ENCODE measurements at places on chromosomes 3 and 15.

GRCh38 chr3:32643816-32644215 lies 41.2 kb upstream of the CNOT10 start:
- DNase-seq: no peak

DNA sequence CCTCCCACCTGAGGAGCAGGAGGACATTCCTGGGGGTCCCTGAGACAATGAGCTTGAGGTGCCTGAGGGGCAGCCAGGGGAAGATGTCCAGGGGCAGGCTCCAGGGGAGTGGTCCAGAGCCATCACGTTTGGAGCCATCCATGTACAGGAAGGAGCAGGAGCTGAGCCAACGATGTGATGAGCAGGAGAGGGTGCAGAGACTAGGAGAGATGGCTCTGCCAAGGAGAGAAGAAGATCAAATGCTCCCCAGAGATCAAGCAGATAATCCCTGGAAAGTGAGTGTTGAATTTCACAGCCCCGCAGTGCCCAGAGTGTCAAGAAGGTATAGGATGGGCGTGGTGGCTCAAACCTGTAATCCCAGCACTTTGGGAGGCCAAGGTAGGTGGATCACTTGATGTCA lies 97.8 kb upstream of the HERC1 start:
- no peak for DNase-seq

DNA sequence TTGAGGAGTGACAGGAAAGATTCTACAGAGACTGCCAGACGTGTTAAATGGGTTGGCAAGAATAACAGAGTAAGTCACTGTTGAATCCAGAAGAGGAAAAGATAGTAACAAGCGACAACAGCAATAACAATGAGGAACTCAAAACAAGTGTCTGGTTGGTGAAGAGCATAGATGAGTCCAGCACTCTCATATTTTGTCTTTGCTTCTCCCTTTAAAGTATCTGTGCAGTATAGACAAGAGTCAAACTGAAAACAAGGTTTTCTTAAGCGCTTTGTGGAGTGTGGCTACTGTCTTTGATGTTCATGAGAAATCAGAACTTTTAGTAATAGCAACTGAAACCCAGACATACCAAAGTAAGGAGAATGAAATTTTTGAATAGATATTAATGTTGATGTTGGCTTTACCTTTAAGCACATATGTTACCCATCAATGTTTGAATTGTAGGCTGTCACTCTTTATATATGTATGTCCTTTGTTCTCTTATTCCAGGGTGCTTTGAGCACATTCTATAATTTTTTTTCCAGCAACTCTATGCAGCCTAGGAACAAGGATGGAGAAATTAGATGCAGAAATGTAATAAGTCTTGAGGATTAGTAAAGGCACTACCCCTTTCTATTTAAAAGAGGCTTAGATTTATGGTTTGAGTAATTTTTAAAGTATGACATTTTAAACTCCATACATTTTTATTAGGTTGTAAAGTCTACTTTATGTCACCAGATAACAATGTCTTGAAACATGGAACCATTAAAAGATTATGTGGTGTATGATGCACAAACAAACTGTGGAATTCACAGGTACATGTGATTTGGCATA lies 185.5 kb downstream of the NFKBIZ start:
- DNase-seq: no peak

GRCh38 chr3:141643796-141644195 lies 94.3 kb upstream of the RNF7 start:
- DNase-seq: no peak

DNA sequence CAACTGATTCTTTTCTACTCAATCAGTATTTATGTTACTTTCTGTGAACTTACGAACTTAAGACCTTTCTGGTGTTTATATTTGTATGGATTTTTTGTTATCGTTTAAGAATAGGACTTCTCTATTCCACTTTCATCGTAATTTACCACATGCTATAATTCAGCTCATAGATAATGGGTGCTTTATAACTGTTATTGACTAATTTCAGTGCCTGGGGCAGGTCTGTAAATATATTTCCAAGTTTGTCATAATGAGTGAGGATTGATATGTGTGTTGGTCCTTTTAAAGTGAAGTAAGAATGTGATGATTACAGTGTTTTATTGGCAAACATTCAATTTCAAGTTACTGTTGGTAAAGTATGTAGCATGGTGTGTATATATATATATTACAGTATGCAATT lies 1.8 kb upstream of the NAALADL2 start:
- DNase-seq: no peak

DNA sequence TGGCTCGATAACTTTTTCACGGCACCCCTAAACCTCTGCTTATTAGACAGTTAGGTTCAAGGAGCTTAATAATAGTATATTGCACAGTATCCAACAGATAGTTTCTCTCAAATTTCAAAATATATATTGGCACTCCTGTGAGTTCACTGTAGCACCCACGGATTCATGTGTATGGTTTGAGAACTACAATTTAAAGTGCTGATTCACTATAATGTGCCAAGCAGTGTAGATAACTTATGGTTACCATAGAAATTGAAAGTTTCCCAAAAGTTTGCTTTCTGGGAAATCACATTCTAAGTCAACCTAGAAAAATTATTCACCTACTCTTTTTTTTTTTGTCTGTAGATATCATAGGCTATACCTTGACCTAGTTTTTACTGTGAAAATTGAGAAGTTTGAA lies 86.6 kb downstream of the GAP43 start:
- DNase-seq: no peak

DNA sequence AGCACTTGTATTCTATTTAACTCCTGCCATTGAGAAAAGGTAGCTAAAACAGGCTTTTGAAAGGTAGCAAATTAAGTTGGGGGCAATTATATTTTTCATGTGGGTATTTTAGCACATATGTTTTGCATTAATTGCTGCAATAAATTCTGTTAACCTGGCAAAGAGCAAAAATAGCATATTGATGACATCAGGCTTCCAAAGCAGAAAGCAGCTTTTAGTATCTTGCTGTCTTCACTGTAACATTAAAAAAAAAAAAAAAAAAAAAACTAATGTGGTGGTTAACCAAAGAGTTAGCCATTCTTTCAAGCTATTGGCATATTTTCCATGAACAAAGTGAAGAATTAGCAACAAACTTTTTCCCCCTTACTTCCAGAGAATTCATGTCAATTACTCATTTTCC lies 9.1 kb downstream of the EPHA3 start:
- DNase-seq: no peak

GRCh38 chr3:60935709-60936108 lies 315.5 kb downstream of the FHIT start:
- DNase-seq: no peak

- DNase-seq: no peak
Observed at GRCh38 chr15:94105760-94106159, 125.6 kb upstream of the MCTP2 start.

GRCh38 chr15:29270169-29270955 lies 740 bp upstream of the NSMCE3 start:
- DNase-seq: peak; percentile 76

GRCh38 chr15:60526127-60526616 lies 47.2 kb upstream of the ICE2 start:
- DNase-seq: no peak

DNA sequence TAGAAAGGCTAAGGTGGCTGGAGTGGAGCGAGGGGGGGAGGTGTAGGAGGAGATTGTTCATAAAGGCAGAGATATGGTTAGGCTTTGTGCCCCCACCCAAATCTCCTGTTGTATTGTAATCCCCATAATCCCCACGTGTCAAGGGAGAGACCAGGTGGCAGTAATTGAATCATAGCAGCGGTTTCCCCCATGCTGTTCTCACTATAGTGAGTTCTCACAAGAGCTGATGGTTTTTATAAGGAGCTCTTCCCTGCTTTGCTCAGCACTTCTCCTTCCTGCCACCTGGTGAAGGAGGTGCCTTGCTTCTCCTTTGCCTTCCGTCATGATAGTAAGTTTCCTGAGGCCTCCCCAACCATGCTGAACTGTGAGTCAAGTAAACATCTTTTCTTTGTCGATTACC lies 64.7 kb upstream of the CFAP161 start:
- no peak for DNase-seq

DNA sequence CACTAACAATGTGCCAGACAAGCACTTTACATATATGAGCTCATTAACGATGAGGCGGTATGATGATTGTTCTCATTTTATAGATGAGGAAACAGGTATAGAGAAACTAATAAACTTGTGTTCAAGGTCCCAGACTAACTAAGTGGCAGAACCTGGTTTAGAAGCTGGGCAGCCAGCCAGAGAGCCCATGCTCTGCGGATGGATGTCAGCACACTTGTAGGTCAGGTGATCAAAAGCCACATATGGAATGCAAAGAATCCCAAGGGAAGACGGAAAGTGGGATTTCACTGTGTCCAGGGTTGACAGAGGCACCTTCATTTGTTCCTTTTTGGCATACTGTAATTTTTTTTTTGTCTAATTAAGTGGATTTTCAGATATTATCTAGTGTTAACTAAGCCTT lies 103.7 kb downstream of the EFL1 start:
- DNase-seq: no peak

DNA sequence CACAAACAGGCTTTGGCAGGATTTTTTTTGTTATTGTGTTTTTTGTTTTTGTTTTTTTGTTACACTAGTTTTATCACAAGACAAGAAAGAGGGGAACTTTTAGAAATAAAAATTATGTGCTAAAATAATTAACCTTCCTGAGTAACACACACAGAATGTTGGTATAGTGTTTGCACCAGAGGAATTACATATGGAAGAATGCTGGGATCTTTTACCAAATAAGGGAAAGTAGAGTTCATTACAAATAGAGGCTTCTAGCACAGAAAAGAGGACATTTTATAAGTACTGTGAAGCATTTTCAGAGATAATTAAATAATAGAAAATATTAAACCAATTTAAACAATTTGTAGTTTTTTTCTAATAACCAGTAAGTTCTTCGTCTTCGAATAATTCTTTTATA lies 116.0 kb downstream of the IGF1R start:
- no peak for DNase-seq

- no peak for DNase-seq
Observed at GRCh38 chr3:135083756-135084155, 288.7 kb downstream of the EPHB1 start.

DNA sequence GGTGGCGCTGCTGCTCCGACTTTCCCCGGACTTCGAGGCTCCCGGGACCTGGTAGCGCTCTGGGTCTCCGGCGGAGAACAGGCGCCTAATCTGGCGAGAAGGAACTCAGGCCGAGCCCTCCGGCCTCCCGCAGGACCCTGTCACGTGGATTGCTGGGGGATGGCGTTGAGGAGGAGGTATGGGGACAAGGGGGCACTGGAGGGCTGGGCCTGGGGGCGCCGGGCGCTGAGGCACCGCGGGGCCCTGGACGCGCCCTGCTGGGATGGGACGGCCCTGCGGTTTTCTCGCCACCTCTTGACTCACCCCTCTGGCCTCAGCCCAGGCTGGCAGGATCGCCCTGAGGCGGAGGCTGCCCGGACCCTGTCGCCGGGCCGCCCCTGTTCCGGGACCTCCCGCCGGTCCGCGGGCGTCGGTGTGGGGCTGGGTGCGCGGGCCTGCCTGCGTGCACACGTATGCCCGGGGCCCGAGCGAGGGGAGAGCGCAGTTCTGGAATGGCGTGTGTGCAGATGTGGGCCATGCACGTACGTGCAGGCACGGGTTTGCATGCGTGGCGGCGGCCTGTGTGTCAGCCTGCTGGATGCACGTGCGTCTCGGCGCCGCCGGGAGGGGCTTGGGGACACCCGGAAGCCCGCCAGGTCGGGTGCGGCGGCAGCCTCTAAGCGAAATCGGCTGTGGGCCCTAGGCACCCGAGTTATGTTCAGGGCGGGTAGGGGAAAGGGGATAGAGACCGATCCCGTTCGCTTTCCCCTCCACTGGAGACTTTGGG lies 752 bp downstream of the C15orf39 start:
- peak; percentile 91 for DNase-seq

DNA sequence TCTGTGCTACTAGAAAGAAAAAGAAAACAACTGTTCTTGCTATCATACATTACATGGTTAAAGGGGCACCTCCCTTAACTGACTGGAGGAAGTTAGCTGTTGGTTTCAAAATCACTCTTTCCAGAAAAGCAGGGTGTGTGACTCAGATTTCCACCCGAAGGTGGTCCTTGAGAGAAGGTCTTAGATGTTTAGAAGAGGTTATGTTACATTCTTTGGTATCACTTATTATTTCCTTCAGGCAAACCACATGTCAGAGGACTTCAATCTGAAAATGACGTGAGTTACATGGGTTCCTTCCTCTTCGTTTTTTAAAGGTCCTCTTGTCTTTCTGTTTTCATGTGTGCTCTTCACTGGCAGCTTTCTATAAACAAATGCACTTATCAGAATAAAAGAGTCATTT lies 307.9 kb upstream of the CBLB start:
- DNase-seq: peak; percentile 77

DNA sequence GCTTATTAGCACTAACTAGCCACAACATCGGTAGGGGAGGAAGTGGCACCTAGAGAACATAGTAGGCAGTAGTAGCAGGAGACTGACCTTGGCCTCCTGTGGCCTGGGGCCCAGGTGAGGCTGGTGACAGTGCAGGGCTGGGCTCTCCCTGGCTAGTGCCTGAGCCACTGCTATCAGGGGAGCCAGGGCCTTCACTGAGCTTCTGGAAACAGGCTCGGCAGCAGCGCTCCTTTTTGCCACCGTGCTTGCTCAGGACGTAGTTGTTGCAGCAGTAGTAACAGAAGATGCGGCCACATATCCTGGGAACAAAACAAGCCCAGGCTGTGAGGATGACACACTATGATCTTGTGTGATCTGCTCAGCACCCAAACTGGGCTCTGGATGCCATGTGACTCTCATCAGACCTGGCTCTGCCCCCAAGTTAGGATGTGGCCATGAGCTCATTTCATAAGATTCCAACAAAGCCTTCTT lies 15.1 kb downstream of the CXCR6 start:
- no peak for DNase-seq

- no peak for DNase-seq
Observed at GRCh38 chr15:68565726-68566125, 13.1 kb upstream of the CORO2B start.

- no peak for DNase-seq
Observed at GRCh38 chr3:114827495-114827894, 319.6 kb downstream of the ZBTB20 start.

DNA sequence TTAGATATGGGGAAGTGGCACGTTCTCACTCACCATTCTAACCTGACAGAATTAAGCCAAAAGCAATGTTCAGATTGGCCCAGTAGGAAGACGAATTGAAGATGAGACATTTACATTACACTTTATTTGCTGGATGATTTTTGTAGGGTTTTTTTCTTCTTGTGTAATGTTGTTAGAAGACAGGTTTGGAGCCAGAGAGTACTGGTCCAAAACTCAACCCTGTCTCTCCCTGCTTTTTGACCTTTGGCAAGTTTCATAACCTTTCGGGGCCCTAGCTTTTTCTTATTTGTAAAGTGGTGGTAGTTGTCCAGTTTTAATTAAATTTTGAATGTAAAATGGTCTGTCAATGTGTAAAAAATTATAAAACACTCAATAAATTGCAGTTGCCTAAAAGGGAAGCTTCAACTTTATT lies 29.5 kb downstream of the PDE8A start:
- no peak for DNase-seq

GRCh38 chr3:37909067-37909911 lies 47.6 kb downstream of the CTDSPL start:
- DNase-seq: no peak

DNA sequence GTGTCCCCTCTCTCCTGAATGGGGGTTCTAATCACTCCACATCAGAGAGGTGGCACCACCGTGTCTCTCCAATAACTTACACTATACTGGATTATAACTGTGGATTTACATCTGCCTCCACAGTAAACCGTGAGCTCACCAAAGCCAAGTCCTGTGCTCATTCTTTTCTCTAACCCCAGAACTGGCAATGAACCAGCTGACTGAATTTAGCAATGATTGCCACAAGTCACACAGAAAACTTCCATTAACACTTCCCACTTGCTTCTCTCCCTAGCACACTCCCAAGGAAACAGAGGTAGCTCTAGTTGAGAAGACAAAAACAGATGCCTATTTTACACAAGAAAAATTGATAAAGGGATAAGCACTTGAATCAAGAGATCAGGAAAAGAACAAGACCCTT lies 361.3 kb downstream of the ULK4 start:
- no peak for DNase-seq
